ENCODE measurements at places on chromosomes 11 and 22.
A peak's percentile ranks its signal among the peaks of the same experiment; 100 is the strongest.

GRCh38 chr11:83019888-83020579 is 51.7 kb downstream of the RAB30 start:
- DNase-seq = no peak

DNA sequence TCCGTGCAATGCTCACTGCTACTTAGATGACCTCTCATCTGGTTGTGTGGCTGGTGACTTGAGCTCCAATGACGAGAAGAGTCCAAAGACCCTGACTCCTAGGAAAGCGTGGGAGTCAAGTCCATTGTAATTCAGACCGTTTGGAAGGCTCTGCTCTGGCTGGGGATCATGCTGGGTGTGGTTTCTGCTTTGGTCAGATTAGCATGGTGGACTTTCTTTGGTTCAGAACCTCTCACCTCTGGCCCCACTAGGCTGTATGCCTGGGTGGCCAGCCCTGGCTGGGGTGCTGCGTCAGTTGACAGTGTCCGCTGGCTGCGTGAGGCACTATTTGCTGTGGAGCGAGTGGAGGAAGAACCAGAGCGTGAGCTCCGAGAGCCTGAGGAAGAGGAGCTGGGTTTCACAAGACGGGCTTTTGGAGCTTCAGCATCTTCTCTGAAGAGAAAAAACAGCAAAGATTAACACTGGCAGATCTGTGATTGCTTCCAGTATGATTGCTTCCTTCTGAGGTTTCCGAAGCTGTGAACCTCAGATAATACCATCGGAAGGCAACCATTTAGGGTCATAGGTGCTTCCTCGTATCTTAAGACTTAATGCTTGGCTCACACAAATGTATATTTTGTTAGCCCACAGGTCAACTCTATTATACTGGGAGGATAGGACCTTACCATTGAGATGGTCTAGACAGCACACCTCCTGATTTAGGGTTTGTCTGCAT is 11.6 kb upstream of the HSPA8 start:
- DNase-seq = no peak

DNA sequence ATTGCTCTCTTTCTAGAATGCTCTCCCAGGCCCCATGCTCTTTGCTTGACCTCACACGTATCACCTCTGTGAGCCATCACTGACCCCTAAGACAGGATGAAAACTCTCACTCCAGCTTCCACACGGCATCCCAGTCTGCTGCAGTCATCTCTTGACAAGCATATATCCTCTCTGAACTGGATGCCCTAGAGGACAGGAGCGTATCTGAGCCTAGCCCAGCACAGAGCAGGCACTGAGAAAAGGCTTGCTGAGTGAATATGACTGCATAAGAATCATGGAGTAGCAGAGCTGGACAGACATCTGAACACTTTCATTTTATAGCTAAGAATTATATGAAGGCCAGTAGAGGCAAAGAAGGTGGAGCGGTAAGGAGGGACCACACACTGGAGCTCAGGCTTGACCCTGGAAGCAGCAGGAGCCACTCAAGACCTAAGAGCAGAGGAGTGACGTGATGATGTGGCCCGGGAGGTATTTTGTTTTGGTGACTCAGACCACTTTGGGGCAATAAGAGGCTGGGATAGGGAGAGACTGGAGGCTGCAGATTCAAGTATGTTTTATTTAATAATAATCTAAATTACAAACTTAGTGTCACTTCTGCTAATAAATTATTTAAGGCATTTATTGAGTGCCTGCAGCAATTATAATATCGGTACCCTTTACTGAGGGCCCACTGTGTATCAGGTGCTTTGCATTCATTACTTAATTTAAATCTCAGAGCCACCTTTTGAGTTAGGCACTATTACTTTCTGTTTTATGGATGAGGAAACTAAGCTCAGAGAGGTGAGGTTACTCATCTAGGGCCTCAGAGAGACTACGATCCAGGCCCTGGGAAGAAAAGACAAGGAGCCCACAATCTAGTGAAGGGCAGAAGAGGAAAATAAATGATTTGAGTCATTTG is 42.6 kb downstream of the MAP6 start:
- DNase-seq = no peak

- no peak for DNase-seq
Measured at GRCh38 chr22:48393041-48393370, 1434.7 kb downstream of the BRD1 start.

GRCh38 chr11:62556108-62556874 is 9.7 kb upstream of the AHNAK start:
- DNase-seq = peak; percentile 76

- DNase-seq = no peak
Measured at GRCh38 chr22:23537416-23537815, 42.7 kb downstream of the IGLL1 start.

DNA sequence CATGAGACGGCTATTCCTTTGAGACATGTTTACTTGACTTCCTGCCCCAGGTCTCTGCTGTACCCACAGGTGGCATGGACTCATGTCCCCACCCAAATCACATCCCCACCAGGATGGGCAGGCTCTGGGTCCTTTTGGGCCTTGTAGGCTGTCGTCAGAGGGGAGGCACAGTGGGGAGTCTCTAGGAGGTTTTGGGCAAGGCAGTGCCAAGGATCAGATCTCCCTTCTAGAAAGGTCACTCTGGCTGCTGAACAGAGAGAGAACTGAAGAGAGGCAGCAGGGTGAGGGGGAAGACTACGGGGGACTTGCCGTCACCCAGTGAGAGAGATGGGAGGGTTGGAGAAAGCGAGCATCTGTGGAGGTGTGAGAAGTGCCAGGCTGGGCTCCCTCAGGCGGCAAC is 4.6 kb upstream of the KCNQ1OT1 start:
- no peak for DNase-seq

DNA sequence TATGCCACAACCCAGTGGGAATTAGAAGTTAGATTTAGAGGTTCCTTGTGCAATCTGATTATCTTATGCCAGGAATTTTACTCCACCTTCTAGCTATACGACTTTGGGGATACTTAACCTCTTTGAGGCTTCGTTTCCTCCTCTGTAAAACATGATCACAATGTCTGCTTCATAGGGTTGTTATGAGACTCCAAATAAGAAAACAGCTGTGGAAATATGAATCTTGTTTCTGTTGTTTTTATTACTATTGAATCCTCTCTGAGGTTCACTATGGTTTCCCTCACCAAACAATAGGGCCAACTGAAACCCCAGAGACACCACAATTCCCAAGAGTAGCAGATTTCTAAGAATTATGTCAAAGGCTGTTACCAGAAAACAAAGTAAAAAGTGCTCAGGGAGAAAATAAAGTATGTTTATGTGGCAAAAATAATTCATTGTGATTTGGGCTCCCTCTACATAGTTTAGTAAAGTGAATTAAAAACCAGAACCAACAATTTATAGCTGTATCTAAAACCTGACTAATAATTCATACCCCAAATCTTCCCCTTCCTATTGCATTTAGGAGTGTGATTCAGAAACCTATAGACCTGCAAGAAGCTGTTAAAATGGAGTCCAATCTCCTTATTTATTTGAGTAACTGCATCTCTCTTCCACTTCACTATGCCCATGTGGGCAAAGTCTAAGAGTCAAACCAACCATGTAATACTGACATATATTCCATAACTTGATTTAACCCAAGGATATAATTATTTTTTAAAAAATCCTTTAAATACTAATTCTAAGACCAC is 38.4 kb downstream of the AMBRA1 start:
- no peak for DNase-seq

DNA sequence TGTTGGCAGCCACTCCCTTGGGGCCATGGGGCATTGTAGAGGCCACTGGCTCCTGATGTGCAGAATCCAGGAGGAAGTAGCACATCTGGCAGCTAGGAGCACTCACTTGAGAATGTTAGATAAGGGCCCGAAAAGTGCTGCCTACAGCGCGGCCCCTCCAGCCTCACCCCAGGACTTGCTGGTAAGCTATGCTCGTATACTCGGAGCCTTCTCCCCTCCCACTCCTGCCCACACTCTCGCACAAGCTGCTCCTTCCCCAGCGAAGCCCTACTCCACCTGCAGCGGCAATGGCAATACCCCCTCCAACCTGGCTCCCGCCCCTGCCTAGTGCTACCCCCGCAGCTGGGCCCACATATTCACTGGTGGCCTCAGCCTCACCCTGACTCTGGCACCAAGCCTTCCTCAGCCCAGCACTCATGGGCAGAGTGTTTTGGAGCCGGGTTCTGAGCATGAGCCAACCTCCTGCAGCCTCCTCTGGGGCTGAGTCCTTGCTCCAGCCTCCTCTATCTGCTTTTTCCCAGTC is 47.7 kb downstream of the PDE2A start:
- no peak for DNase-seq

GRCh38 chr11:123354371-123354975 is 75.6 kb upstream of the GRAMD1B start:
- no peak for DNase-seq

- DNase-seq = no peak
Measured at GRCh38 chr11:95379479-95379878, 148.5 kb upstream of the SESN3 start.

- no peak for DNase-seq
Measured at GRCh38 chr11:46183819-46184218, 62.6 kb upstream of the PHF21A start.

DNA sequence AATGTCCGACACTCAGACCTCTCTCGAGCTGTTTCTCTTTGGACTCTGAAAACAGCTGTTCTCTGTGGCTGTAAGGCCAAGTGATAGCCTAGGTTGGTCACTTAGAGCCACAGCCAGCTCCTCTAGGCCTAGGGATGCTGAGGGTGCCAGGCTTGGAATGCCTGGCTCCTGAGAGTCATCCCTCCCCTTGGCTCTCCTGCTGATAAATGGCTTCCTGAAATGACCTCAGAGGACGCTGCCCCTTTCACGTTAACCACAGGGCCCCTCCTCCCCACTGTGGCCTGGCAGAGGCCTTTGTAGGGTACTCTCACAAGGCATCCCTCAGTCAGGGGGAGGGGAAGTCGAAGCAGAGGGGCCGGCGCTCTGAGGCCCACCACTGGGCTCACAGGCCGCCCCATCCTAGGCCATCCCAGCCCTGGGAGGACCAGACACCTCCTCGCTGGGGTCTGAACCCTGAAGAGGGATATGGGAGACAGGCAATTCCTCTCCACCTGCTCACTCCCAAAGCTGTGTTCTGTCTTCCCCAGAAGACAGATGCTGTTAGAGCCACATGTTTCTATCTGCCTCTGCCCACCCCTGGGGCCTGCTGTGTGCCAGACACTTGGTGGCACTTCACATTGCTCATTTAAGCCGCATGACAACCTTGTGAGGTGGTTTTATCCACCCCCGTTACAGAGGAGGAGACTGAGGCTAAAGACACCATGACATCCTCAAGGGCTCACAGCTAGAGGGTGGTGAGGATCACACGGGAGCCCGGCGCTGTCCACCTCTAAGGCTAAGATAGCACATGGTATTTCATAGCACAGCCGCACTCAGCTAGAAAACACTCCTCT is 50.9 kb downstream of the ARFGAP3 start:
- no peak for DNase-seq

DNA sequence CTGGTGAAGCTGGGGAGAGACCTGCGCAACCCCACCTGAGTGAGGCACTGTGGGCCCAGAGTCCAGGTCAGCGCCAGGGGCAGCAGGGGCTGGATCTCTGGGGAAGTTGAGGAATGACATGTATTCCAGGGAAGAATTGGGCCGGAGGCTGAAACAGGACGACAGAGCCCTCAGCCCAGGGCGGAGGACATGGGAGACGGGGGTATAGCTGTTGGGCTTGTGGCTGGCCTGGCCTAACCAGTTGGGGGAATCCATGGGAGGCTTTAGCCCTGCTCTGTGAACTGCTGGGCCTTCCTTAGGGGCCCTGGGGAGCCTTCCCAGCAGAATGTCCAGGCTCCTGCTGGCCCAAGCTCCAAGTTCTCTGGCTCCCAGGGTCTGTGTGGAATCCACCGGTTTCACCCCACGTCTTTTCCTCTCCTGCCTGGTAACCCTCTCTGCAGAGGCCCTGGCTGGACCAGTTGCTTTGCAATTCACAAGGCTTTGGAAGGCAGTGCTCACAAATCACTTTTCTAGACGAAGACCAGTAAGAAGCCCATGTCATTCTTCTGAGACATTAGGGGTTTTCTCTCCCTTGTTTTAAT is 50.4 kb upstream of the KCNQ1OT1 start:
- no peak for DNase-seq

DNA sequence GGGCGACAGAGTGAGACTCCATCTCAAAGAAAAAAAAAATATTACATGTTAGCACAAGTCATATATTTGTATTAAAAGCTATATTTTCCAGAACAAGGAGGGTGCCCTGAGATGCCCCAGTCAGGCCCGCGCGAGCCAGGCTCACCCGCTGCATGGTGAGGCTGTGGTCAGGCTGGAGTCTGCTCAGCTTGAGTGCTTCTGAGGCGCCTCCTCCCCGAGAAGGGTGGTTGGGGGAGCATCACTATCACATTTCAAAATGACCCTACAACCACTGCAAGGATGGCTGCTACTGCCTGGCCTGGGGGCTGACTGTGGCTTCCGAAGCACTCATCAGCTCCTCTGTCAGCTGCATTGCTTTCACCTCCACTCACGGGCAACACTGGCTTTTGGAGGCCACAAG is 77.1 kb downstream of the SCUBE1 start:
- DNase-seq = no peak

GRCh38 chr11:25838918-25839625 is 492.9 kb upstream of the ANO3 start:
- DNase-seq = no peak

DNA sequence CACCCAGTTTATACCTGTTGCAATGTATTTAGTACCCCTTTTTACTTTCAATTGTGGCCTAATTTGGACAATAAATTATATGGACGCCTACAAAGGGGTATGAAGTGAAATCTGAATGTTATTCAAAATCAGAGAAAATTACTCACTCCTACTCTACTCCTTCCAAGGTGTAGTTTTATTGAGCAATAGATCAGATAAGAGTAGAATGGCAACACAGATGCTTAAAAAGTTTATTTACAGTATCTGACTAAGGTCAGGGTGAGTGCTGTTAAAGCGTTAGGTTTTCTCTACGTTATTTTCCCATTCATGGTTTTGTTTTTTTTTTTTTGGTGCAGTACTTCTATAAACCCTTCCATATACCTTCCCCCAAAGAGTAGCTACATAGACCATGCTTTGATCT is 805.6 kb downstream of the KCNA4 start:
- no peak for DNase-seq

GRCh38 chr11:32905028-32905667 is 12.5 kb downstream of the QSER1 start:
- no peak for DNase-seq

DNA sequence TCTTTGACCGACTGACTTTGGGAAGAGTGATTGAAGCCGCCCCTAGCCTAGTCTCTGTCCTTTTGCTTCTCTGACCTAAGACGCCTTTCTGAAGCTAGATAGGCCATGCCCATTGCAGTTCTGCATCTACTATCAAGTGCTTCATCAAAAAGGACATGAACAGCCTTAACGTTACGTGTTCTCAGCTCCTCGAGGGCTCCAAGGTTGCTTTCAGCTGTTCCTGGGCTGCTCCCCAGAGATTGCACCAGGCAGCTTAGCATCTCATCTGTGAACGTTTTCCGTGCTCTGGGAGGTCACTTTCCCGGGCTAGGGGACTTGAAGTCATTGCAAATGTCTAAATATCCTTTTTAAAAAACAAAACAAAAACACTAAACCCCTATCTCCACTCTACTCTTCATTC is 13.9 kb downstream of the MICAL2 start:
- no peak for DNase-seq

GRCh38 chr11:118491041-118491440 is 36.2 kb upstream of the TTC36 start:
- no peak for DNase-seq

GRCh38 chr22:19772673-19773469 is 12.3 kb downstream of the TBX1 start:
- DNase-seq = no peak

GRCh38 chr11:128814856-128815705 is 52.0 kb downstream of the KCNJ1 start:
- DNase-seq = peak; percentile 60

GRCh38 chr22:48492366-48493320 is 1335.0 kb downstream of the BRD1 start:
- DNase-seq = peak; percentile 71

GRCh38 chr22:38967451-38968450 is 10.3 kb downstream of the APOBEC3A start:
- DNase-seq = no peak

Data from renal cortex interstitium (tissue), 15 donors.